ENCODE measurements at places on chromosomes 6 and 20.

- peak; percentile 82 for DNase-seq
These were observed 695.2 kb downstream of the PHF3 start for GRCh38 chr6:64330694-64331307.

DNA sequence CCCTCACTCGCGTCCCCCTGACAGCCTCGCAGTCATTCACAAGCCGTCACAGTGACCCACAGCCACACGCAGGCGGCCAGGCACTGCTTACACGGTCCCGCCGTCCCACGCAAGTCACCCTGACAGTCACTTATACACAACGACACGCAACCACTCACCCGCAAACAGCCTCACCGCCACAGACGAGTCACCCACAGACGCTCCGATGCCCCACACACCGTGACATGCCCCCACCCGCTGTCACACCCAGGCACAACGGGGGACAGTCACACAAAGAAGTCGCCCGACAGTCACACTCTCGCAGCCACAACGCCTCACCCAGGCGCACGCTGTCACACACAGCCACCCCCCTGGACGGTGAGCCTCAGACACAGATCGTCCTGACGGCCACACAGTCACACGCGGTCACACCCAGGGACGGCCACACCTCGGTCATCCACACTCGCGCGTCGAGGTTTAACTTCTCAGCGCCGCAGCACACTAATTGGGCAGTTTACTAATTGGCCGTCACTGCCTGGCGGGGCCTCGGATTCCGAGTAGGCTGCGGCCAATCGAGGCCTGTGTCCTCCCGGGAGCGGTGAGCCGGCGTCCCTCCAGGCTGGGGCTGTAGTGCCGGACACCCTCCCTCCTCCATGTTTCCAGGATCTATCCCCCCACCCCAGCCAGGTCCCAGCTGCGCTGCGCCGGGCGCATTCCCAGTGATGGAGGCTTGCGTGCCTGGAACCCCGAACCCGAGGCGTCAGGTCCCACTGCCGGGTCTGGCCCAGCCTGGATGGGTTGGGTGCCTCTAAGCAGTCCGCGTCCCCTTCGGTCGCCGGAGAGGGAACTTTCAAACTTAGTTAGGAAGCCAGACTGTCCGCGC, 790 bp downstream of the TOX2 start:
- no peak for DNase-seq

GRCh38 chr6:4133941-4134838, 1.2 kb downstream of the ECI2 start:
- peak; percentile 86 for DNase-seq

DNA sequence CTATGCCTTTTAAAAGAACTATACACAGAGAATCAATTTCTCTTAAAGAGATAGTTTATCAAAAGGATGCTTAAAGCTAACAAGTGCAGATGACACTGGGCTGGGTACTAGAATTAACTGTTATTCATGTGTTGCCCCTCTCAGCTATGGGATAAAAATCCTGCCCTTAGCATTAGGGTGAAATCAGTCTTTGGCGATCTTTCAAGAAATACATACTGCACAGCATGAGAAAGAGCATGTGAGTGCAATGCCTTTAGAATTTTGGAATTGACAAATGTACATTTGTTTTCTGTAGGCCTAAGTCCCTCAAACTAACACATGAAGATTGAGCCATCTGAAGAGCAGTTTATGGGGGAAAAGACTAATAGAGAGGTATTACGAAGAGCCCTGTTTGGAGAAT, 115.4 kb downstream of the ZFP64 start:
- DNase-seq = peak; percentile 42

All from hematopoietic multipotent progenitor cell treated with erythropoietin and hydrocortisone succinate and interleukin-3 and kit ligand, for 4 days (in vitro differentiated cells).